ENCODE measurements at places on chromosomes 7 and 10.

DNA sequence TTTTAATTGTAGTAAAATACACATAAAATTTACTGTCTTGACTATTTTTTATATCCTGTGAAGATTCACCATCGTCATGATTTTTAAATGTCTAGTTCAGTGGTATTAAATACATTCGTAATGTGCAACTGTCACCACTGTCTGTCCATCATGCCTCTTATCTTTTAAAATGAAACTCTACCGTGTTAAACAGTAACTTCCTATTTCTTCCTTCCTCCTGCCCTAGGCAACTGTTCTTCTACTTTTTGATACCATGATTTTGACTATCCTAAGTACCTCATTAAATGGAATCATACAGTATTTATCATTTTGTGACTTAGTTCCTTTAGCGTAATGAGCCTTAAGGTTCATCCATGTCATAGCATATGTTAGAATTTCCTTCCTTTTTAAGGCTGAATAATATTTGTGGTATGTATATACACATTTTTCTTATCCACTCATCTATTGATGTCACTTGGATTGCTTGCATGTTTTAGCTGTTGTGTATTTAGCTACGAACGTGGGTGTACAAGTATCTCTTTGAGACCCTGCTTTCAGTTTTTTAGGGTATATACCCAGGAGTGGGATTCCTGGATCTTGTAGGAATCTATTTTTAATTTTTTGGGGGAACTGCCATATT, 13.5 kb downstream of the SLK start:
- DNase-seq = no peak

- no peak for DNase-seq
These were observed 644.3 kb upstream of the LRRN3 start for GRCh38 chr7:110446658-110447057.

DNA sequence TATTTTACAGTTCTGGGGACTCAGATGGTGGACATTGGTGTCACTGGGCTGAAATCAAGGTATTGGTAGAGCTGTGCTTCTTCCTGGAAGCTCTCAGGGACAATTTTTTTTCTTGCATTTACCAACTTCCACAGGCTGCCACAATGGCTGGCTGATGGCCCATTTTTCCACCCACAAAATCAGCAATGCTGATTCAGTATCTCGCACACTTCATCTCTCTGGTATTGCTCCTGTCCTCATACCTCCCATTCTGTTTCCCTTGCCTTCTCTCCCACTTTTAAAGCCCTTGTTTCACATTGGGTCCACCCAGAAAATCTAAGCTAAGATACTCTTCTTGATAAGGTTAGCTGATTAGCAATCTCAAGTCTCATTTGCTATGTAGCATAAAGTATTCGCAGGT, 530.9 kb upstream of the POM121L12 start:
- DNase-seq = no peak

- DNase-seq = no peak
These were observed 201.0 kb upstream of the PTN start for GRCh38 chr7:137544453-137545058.

DNA sequence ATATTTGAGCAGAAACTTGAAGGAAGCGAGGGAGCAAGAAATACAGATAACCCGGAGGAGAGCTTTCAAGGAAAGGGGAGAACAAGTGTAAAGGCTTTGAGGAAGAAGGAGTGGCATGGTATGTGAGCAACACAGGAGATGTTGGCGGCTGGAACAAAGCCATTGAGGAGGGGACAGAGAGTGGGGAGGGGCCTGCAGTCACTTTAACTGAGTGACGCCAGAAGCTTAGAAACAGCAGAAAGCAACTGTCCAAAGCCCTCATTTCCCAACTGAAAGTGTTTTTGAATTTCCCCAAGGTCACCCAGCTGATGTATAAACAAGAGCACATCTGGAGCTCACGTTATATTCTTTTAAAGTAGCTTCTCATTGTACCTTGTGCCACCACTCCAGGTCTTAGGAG, 19.1 kb downstream of the AUTS2 start:
- no peak for DNase-seq

DNA sequence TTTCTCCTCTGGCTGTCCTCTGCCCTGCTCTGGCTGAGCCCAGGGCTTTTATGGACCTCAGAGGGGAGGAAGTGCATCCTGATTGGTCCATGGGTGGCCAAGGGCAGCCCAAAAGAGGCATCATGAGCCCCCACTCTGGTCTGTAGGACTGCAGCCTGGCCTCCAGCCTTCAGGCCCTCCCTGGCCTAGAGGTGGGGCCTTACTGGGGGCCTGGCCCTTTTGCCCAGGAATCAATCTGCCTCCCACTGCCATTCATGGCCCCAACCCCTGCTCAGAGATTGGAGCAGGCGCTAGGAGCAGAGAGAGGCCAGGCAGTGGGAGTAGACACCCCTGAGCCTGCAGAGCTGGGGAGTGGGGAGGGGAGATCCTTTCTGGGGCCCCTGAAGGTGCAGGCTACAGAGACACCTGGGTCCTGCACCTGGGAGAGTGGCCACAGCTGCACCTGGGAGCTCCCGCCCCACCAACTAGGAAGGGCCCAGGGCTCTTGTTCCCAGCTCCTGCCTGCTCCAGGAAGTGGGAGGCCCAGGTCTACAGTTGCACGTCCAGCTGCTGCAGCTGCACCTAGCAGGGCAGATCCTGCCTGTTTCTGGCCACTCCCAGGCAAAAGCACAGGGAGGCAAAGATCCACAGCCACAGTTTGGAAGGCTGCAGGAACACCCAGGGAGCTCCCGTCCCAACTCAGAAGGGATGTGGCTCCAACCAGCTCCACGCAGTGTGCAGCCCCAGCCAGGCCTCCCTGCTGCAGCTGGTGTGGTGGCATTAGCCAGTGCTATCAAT, 6.4 kb upstream of the DYNC2I1 start:
- DNase-seq = no peak

GRCh38 chr10:132194726-132195125, 8.0 kb downstream of the DPYSL4 start:
- DNase-seq = no peak

DNA sequence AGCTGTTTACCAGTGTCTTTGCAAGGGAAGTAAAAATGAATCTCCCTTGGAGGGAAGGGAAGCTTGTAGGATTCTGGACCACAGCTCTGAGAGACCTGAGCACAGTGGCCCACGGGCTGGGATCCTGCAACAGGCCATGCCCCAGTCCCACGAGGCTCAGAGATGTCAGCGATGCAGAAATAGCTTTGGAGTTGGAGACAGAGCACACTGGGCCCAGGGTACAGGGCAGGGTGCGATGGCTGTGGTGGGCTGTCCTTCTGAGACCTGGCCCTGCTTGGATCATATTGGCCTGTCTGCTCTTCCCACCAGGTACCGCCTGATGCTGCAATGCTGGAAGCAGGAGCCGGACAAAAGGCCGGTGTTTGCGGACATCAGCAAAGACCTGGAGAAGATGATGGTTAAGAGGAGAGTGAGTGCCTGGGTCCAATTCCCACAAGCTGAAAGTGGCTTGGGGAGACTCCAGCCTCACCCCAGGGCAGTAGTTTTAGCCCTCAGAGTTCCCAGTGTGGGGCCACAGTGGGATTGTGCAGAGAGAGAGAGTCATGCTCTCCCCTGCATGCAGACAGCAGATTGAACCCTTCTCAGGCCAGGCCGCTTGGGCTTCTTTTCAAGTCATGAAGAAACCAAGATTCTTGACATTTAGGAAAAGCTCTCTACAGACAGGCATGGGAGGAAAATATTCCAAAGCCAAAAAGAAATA, 13.5 kb upstream of the CSGALNACT2 start:
- no peak for DNase-seq

- no peak for DNase-seq
These were observed 13.7 kb upstream of the CLDN4 start for GRCh38 chr7:73817121-73817520.

DNA sequence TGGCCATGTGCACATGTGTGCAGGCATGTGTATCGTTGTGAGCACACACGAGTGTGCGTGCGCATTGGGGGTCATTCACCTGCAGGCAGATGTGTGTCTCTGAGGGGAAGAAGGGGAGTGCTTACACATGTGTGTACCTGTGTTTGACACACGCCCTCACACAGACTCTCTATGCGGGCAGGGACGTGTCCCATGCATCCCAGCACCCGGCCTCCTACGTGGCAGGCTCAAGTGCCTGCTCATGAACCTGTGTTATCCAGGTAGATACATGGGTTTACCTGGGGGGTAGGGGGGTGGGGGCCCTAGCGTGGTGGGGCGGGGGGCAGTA, 18.6 kb downstream of the KCP start:
- DNase-seq = no peak

DNA sequence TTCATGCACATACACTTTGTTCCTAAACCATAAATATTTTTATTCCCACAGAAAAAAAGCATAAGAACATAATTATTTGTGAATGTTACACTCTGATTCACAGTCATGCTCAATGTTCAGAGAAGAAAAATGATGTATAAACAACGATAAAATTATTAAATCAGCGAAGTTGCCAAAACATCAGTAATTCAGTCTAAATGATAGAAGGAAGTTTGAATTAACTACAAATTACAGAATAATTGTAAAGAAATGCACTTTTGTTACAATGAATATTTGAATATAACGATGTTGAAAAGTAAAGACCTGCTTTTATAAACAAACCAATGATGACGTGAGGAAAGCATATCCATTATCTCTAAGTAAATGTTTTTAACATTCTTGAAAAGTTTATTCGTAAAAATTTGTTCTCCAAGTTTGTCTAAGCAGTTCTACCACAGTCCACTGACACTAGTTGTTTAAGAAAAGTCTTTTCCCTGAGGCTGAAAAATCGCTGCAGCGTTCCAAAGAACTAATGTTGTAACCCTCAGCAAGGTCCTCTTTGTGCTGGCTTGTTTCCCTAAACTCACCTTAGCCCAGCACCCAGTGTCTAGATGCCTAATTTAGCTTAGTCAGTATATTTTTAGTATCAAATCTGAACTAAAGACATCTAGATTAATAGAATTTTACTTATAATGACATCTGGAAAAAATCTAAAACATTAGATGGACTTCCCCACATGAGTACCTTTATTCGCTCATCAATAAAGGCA, 30.4 kb downstream of the TSPAN12 start:
- no peak for DNase-seq

DNA sequence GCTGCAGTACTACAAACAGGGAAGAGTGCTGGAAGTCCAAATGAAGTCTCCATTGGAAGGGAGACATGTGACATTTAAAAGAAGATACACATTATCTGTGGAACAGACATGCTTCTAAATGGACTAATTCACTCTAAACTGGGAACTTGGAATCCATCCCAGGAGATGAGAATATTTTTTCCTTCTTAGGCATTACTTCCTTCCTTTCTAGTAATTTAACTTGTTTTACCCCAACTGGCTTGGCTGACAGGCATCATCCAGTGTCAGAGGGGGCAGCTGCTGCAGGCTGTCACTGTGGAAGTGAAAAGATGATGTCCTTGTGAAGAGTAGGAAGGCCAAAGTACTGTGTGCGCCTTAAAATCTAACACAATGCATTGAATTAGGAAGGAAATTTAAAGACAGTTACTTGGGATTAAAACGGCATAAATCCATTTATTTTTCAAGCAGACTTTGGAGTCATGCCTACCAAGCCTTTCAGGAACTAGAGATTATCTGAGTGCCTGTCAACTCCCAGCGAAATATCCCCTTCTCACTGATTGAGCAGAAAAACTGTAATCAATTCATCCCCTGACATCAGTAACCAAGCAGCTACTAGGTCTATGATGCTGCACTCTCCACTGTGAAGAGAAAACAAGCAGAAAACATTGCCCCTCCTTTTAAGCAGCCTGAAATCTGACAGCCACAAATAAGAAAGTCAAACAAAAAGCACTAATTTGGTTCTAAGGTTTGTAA, 161.2 kb downstream of the DGKI start:
- DNase-seq = no peak

DNA sequence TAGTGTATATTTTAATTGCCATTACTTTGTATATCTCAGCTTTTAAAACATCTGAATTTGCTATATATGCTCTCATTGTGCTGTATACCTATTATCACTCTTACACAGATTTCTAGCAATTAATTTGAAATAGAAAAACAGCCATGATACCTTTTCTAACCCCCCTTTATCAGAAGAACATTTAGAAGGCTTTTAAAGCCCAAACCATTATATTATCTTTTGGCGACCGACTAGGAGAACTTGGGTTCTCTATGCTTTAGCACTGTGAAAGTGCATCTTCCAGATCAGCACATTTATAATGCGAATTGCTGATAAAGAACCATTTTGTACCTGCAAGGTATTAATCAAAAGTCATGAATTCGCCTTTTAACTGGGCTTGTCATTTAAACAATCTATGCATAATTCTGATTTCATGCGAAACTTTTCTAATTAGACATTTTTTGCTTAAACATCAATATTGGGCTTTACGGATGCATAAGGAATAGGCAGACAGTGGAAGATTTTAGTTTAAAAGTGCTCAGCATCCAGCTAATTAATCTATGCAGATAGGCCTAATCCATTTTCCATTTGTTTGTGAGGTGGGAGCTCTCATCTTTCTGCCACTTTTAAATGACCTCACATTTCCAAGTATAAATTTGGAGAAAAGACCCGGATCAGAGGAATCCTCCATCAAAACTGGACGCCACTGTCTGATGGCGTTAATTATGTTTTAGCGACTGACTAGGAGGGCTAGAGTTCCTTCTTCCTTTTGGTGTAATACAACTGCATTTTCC, 1.2 kb upstream of the MLLT10 start:
- DNase-seq = no peak

GRCh38 chr10:50416181-50416824, 165.0 kb upstream of the ASAH2 start:
- DNase-seq = no peak

DNA sequence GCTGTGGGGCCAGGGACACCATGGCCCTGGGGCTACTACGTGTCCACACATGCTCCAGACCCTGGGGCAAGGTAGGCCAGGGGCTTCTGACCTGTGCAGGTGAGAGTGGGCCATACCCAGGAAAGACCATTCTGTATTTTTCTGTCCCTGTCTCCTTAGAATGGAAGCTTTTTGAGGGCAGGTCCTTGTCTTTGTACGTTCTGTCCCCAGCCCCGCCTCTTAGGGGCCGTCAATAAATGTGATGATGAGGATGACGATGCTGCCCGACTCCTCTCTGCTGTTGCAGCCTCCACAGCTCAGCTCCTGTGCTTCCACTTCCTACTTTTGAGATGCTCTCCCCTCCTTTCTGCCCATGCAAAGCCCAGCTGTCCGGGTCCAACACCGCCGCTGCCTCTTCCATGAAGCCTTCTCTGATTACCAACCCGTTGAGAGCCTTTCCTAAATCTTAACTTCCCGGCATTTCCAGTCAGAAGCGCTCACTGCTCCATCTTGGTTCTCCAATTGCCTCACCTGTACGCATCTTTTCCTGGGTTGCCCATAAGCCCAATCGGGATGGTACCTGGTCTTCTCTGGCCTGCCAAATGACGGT, 4.3 kb downstream of the VPS37D start:
- DNase-seq = no peak

GRCh38 chr10:27998178-27998953, 513 bp downstream of the ODAD2 start:
- DNase-seq = peak; percentile 73

GRCh38 chr10:76959111-76959510, 678.5 kb downstream of the KCNMA1 start:
- DNase-seq = no peak
